Activated naive CD4-positive, alpha-beta T cell treated with anti-CD3 and anti-CD28 coated beads for 36 hours (primary cell): ENCODE measurements at places on chromosomes 4 and X. TPM values are rescaled to one million over a fixed set of nuclear protein-coding genes. Genes with fewer than 3 reads are reported as not detected.

The GLOD5 gene
- not detected for total RNA-seq

- peak; percentile 4 for DNase-seq
Observed at GRCh38 chrX:134236626-134237614, at the start of gene CCDC160. CCDC160 (plus strand) TSS chrX:134237182; CDS start chrX:134244801, 7,619 bp downstream.

- DNase-seq = no peak
Observed at GRCh38 chr4:104575278-104575677, 80.6 kb upstream of the CXXC4 start.

DNA sequence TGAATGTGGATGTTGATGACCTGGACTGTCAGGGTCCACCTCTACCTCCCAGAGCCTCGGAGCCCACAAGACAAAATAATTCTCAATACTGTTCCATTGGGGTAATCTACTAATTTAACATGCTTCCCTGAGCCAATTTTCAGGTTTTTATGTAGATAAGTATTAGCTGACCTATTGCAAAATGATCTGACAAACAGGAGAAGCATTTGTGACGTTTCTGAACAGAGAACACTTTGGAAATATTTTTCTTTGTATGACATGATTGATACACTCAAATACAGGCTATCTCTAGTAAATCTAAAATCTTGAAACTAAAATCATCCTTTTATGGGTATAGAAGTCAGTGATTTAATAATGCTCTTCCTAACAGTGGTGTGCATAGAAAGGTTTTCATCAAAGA is 716.6 kb downstream of the KLHL13 start:
- no peak for DNase-seq

The SLC2A9 gene
- 0.86 TPM for total RNA-seq

GRCh38 chrX:56233100-56233499 is 944 bp downstream of the KLF8 start:
- no peak for DNase-seq

DNA sequence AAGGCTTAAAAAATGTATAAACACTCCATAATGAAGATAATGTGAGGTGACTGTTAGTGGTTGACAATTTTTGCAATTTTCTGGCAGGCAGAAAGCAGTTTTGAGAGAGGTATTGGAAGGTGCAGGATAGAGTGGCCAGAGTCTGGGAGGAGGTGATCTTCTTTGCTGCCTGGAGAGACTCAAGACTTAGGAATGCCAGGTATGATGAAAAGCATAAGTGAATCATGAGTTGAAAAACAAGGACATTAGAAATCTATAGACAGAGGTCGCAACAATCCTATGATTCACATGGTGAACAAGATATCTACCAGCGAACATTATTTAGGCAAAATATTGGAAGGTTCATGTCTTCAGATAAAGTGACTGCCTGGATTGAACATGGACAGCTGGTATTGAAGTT is 118.5 kb downstream of the CFAP299 start:
- no peak for DNase-seq

DNA sequence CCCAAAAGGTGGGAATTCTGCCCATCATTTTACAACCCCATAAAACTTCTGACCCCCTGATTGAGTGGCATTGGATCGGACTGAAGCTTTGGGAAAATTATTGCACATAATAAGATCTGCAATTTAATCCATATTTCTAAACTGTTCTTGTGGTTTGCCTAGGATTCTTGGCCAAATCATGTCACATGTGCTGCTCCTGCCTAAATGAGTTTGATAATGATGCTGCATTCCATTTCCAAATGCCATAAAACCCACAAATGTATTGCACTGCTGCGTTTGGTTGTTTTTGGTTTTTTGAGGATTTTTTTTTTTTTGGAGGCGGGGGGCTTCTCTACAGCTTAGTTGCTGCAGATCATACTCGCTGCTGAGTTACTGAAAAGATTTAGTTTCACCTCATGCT is 153.6 kb downstream of the QDPR start:
- DNase-seq = no peak
